EL (cell line): ENCODE measurements at places on chromosomes 7 and 10.

- peak; percentile 70 for DNase-seq
Measured at GRCh38 chr7:151110941-151111645, 24.8 kb downstream of the AGAP3 start.

DNA sequence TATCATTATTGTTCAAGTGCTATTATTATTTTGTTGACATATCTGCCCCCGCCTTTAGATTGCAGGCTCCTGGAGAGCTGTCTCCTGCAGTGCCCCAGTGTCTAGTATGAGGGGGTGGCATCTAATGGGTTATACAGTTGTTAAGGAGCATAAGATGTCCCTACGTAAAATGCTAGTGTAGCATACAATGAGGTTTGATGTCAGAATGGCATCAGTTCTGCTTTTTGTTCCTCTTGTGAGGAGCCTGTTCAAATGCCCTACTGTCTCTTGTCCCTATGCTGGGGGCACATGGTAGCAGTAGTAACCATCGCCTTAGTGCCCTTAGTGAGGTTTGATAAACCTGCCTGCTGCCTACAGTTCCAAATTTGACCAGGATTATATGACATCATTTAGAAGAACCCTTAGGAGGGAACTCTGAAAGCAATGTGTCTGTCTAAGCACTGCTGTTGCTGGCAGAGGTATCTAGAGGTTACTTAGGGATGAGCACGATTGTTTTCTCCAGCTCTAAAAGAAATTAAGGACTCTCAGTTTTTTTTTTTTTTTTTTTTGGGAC lies 9.7 kb downstream of the CREM start:
- no peak for DNase-seq

DNA sequence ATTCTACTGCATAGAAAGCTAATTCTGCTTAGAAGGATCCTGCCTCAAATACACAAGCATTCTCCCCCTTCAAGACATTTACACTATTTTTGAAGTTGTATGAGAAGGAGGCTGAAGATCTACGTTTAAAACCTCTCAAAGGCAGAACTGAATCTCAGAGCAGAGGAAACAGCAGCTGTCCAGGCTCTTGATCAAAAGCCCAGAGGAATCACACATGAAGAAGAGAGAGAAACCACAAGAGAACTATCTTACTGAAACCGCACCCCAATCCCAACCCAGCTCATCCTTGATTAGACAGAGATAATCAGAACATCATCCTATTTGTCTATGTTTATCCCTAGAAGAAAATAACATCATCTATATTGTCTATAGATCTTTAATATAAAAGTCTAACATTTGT lies 2.2 kb upstream of the DNAJC1 start:
- no peak for DNase-seq

DNA sequence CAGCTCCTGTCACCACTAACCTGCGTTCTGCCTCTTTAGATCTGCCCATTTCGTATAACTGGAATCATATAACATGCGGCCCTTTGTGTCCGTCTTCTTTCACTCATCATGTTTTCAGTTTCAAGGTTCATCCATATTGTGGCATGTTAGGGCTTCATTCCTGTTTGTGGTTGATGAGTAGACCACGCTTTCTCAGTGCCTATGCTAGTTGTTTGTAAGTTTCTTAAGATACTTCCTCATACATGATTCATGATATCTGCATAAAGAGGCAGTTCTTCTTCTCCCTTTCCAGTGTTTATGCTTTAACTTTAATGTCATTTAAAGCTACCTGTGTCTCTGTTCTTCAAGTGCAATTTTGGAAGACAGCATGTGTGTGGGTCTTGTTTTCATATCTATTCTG lies 79.5 kb upstream of the FAM20C start:
- no peak for DNase-seq
